ENCODE measurements at places on chromosomes 5 and 9.
A peak's percentile ranks its signal among the peaks of the same experiment; 100 is the strongest.

GRCh38 chr9:124774129-124774978, 2.6 kb upstream of the OLFML2A start:
- DNase-seq: peak; percentile 87

- DNase-seq: no peak
These were observed 159.5 kb downstream of the BAAT start for GRCh38 chr9:101225271-101225670.

DNA sequence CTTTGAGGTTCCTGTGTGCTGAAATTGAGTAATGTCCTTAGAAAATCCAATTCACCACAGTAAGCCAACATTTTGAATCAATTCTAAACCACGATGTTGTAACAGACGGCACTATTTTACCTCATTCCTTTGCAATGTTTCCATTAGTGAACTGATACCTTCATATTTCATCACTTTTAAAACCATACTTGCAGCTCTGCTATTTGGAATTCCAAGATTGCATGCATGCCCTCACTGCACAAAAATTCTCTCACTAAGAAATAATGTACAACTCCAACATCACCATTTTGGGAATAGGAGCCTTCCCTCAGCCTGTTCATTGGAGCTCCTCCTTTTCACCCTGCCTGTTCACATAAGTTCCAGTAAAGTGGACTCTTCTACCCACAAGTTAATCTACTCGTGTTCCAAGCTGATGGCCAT, 74.8 kb upstream of the TGFBR1 start:
- no peak for DNase-seq

- DNase-seq: no peak
These were observed 114.6 kb downstream of the MRPL36 start for GRCh38 chr5:1685066-1685465.

DNA sequence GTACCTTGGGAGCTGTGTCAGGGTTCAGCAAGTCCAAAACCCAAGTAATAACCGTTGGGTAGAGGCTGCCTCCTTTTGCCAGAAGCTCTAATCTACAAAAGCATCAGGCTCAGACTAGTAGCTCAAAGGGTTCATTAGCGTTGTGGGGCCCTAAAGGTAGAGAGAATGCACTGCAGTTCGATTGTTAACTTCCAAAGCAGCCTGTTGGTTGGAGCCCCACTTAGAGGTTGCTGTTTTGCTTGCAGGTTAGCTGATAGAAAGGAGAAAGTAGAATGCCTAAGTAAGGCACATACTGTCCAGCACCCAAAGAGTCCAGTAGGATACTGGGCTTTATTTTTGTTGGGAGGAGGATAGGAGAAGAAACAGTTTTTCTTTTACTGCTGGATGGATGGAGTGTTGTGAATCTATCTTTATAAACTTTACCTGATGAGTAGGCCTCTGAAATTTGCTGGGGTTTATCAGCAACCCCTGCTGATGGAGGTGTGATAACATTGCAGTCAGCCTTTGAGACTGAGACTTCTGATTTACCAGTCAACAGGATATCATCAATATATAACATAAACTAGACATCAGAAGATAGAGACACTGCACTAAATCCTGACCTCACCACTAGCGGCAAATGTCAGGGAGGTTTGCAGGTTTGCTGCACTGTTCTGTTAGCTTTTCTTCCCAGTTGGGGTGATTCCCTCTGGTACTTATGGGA, 34.8 kb downstream of the ZNF131 start:
- DNase-seq: no peak

GRCh38 chr5:36395260-36395659, 93.6 kb upstream of the RANBP3L start:
- DNase-seq: no peak

GRCh38 chr9:93613791-93614190, 37.4 kb downstream of the PHF2 start:
- no peak for DNase-seq

GRCh38 chr5:75089137-75089536, 36.8 kb upstream of the GCNT4 start:
- DNase-seq: peak; percentile 30

DNA sequence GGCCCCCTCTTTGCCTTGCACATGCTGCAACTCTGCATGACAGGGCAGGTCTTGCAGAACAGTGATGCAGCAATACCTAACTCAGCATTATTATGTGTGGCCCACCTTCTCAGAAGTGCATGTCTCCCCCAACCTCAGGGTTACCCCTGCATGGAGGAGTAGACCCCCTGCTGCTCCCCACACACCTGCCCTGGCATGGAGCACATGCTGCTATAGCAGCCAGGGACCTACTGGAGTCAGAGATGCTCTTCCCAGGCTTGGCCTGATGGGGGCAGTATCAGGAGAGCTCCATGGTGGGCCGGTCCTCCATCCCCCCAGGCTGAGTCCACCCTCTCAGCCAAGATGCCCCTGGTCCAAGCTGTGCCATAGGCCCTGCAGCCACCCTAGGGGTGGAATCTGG, 13.2 kb upstream of the BOD1 start:
- DNase-seq: no peak

DNA sequence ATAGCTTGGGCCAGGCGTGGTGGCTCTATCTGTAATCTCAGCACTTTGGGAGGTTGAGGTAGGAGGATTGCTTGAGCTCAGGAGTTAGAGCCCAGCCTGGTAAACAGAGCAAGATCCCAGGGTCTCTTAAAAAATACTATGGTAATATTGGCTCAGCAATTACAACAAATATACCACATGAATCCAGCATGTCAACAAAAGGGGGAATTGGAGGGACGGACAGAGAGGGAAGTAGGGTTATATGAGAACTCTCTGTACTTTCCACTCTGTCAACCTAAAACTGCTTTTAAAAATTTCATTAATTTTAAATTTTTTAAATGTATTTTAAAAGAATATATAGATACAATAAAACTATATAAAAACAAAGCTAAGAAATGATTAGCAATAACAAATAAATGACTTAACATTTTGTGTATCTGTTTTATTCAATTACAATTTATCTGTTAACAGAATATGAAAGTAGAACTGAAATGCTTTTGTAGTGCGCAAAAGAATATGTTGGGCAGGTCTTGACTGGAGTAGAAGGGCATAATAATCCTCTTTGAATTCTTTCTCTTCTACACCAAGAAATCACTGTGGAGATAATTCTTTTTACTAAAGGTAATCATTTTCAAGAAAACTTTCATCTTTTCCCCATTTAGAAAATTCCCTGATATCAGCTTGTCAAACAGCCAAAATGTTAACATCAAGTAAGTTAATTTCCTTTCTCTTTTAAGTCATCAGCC, 12.9 kb upstream of the CDC42SE2 start:
- DNase-seq: no peak

DNA sequence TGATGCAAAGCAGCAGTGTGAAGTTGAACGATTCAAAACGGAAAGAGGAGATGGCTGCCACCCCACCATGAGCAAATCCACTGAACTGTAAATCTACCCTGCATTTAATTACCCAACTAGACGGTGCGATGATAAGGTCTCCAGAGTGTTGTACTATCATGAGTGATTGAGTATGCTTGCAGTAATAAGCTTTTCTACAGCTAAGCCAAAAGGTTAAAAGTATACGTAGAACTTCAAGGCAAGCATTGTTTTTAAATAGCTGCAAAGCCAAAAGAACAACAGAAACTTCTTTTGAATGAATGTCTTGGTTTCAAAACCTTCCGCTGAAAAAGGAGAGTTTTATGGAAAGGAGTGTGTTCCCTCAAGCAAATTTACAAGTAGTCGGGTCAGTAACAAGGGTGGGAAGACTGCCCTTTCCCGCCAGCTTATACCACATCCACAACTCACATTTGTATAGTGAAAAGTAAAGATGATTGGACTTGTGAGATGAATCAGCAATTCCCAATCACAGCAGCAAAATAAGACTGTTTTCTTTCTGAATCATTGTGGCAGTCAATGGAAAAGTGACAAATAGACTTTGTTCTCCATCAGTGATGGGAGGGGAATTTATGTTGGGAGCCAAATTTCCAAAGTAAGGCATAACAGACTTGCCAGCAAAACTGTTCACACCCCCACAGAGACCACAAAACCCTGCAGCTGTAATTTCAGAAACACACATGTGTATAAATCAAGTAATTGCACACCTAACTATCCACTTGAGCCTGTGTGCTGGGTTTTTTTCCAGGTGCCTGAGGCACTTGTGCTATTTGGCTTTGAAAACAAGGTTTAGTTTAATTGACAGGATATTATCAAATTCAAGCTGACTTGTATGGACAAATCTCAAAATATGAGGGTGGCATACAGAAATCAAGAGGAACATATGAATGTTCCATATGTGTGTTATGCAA, 407.7 kb upstream of the GRAMD2B start:
- DNase-seq: no peak

- DNase-seq: no peak
These were observed 46.3 kb downstream of the AP3S1 start for GRCh38 chr5:115888027-115888426.

DNA sequence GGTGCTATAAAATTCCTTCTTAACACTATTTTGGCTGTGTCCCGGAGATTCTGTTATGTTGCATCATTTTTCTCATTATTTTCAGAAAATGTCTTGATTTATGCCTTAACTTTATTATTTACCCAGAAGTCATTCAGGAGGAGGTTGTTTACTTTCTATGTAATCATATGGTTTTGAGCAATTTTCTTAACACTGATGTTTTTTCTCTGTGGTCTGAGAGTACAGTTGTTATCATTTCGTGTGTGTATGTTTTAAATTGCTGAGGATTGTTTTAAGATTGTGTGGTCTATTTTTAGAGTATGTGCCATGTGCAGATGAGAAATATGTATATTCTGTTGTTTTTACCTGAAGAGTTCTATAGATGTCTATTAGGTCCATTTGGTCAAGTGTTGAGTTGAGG, 498.1 kb upstream of the ZNF608 start:
- no peak for DNase-seq

GRCh38 chr5:87081511-87082372, 185.9 kb upstream of the RASA1 start:
- DNase-seq: peak; percentile 19

- no peak for DNase-seq
These were observed 203.6 kb upstream of the GRAMD2B start for GRCh38 chr5:126219616-126220015.

DNA sequence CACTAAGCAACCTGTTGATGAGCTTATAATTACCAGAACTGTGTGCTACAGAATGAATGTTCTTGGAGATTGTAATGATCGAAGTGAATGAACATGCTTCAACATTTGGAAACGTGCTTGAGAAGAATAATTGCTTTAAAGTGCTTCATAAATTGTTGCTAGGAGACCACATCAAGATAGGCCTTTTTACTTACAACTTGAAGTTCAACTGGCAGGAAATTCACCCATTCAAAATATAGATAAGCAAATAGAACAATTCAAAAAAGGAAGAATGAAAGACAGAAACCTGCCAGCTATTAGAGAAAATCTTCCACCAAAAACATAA, 38.0 kb upstream of the SLC44A1 start:
- no peak for DNase-seq

DNA sequence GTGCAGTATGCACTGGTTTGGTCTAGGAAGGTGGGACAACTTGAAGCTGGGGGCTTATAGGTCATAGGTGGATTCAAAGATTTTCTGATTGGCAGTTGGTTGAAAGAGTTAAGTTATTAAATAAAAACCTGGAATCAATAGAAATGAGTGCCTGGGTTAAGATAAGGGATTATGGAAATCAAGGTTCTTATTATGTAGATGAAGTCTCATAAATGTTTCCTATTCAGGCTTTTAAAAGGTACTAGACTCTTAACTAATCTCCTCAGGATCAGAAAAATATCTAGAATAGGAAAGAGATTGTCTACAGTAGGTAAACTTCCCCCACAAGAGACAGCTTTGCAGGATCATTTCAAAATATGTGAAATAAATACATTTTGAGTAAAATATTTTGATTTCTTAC, 163.3 kb upstream of the FBN2 start:
- DNase-seq: no peak

GRCh38 chr5:152271420-152271819, 133.7 kb downstream of the NMUR2 start:
- no peak for DNase-seq

- no peak for DNase-seq
These were observed 116.6 kb downstream of the ADGRV1 start for GRCh38 chr5:90675222-90675621.

- no peak for DNase-seq
These were observed 53.8 kb downstream of the ABHD17B start for GRCh38 chr9:71857159-71857558.

DNA sequence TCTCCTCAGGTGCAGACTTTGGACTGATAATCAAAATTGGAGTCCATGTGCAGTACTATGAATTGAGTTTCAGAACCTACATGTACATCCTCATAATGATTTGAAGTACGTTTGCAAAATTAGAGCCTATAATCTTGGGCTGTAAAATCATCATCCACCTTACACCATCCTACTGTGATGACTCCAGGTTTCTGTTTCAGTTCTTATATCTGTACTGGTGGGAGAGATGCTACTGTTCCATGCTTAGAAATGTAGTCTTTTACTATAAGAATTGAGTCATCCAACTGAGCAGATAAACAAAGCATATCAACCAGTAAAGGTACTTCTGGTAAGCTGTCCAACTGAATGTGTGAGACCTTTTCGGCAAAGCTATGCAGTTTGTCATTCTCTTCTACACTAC, 586.3 kb upstream of the FAM174A start:
- DNase-seq: no peak

DNA sequence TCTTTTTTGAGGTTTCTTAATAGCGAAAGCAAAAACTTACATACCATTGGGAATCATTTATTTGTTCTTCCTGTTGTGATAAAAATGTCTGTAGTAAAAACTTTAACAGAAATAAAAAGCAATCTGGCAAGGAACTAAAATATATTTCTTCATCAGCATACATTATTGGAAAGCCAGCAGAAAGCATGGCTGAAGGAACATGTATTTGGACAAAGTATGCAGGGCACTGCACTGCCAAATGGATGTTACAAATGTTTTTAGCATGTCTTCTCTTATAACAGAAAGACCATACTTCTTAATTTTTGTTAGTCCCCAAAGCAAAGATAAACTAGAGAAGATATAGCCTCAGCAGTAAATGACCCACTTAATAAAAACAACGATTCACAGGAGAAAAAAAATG, 80.5 kb downstream of the SMIM15 start:
- no peak for DNase-seq

DNA sequence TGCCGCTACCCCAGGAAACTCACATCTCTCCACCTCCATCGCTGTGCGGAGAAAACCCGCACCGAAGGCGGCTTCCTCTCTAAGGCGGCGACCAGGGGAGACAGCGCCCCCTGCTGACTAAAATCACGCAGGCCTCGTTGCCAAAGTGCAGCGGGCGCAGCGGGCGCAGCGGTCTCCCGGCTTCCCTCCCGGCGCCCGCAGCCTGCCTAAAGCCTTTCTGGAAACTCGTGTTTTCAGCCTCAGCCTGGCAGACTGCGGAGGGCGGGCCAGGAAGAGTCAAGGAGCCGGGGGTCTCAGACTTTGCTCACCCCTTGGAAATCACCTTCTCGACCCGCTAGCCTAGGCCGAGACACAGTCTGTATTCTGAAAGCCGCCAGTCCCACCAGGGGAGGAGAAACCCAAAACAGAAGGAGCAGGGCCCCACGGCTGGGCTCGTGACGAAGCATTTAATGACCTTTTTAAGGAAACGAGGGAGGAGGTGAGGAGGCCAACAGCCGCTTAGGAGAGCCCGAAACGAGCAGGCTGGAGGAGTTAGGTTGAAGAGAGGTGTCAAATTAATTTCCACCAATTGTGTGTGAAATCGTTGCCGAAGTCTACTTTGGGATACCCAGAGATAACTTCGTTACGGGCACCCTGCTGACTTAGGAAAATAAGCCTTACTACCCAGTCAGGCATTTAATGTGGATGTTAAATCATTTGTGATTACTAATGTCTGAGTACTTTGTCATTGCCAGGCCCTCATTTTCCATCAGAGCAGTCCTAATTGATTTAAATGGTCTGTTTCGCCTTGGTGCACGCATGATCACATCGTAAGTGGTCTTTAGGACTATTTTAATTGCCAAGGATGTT, 7.3 kb upstream of the FOXB2 start:
- peak; percentile 65 for DNase-seq

- no peak for DNase-seq
These were observed 43.3 kb upstream of the ZNF622 start for GRCh38 chr5:16508730-16509531.

Measured in stimulated activated CD4-positive, alpha-beta T cell treated with anti-CD3 and anti-CD28 coated beads, Interleukin-4, amount 100 ng/mL, for 24 hours (primary cell).